ENCODE measurements at places on chromosomes 11 and 22.

DNA sequence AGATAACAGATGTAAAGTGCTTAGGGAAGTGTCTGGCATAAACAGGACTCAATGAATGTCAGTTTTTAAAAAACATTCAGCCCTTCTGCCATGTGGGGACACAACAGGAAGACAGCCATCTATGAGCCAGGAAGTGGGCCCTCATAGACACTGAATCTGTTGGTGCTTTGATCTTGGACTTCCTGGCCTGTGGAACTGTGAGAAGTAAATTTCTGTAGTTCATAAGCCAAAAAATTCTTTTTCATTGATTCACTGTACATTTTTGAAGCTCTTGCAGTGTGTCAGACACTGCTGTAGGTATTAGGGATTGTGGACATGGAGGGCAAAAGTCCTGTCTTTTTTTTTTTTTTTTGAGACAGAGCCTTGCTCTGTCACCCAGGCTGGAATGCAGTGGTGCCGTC is 188.6 kb downstream of the HIPK3 start:
- no peak for DNase-seq

- no peak for DNase-seq
Measured at GRCh38 chr11:126838779-126839178, 161.8 kb downstream of the KIRREL3 start.

DNA sequence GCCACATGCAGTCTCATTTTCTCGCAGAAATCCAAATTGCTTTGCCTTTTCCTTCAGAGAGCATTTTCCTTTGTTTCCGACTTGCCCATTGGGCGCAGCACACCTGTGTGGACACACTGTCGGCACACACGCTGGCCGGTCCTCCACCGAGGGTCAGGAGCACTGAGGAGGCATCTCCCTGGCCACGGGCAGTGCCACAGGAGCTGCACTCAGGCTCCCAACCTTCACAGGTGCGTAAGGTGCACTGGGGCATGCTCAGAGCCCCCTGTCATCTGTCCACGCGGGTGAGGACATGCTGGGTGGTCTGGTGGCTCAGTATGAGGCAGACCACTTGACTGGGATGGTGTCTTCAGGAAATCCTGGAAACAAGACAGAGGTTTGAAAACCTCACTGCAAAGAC is 779.1 kb downstream of the BRD1 start:
- DNase-seq, result no peak

- DNase-seq, result no peak
Measured at GRCh38 chr11:75107187-75107586, 10.5 kb upstream of the OR2AT4 start.

DNA sequence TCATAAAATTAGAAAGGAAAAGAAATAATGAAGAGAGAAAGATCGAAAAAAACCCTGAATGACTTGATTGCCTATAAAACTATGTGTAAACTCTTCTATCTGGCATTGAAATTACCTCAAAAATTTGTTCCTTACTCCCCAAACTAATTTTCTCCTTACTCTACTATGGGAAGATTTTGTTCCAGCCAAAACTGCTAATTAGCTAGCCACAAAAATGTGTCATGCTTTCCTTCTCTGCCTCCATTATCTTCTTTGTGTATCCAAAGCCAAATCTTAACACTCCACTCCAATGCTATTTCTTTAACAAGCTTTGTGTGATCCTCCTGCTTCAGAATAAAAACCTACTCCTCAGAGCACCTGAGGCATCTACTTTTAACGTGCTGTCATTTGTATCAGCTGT is 831.2 kb downstream of the METTL15 start:
- DNase-seq, result no peak

- DNase-seq, result no peak
Measured at GRCh38 chr11:72823105-72823804, 9.0 kb downstream of the ATG16L2 start.

DNA sequence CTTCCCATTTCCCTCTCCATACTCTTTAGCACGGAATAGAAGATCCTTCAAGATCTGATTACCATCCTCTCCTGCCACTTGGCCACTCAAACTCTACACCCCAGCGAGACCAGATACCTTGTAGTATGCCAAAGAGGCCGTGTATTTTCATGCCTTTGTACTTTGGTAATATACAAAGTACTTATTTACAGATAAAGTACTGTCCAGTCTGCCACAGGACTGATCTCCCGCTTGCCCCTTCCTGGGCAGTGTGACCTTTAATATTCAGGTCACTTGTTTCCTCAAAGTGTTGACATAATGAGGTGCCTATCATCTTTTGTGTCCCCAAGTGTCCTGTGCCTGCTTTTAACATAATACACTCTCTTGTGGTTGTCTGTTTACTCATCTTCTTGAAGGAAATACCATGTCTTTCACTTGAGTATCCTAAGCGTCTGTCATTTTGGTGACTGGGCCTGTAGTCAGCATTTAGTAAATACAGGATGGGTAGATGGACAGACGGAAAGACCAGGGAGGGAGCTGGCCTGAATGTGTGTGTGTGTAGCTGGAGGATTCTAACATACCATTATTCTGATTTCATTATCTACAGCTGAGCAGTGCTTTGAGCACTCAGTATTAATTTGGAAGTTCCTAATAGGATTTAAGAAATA is 137.4 kb downstream of the NAV2 start:
- no peak for DNase-seq

GRCh38 chr11:17001806-17002205 is 12.4 kb downstream of the PLEKHA7 start:
- DNase-seq, result no peak

GRCh38 chr11:43760902-43761301 is 80.4 kb downstream of the HSD17B12 start:
- no peak for DNase-seq

DNA sequence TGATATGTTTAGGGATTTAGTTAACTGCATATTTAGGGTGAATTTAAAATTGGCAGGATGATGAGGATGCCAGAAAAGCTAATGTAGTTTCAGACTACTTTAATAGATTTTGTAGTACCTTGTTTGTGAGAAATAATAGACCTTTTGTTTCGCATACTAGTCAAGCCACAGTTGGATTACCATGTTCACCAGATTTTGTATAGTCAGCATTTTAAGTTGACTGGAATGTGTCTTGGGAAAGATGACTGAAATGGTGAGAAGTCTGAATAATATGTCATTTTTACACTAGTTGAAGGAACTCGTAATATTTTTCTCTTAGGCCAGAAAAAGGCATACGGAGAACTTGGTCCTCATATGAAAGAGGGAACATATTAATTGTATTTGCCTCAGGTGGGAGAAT is 23.4 kb downstream of the ATM start:
- DNase-seq, result no peak

- DNase-seq, result no peak
Measured at GRCh38 chr11:75986966-75987365, 172.0 kb downstream of the UVRAG start.

DNA sequence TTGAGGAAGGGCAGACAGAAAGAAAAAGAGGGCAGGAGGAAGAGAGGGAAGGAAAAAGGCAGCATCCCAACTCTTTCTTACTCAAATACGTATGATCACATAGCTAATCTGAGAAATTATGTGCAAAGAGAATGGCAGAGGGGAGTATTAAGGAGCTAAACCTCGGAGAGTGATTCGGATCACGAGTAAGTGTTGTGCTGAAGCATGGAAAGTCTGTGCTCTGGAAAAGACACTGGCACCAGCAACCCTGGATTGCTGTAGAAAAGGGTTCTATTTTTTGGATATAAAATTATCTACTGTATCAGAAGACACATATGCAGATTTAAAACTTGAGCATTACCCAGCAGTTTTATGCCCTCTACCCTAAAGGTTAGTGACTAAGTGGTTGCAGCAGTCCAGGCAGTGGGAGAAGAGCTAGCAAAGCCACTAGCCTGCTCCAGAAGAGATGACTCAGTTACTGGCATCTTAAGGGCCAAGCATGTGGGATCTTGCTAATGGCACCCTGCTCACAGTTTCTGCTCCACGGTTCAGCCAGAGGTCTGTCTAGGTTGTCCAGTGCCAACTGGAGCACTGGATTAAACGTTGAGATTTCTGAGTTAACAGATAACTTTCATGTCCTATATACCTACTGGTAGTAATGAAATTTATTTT is 151.7 kb downstream of the SWAP70 start:
- no peak for DNase-seq

DNA sequence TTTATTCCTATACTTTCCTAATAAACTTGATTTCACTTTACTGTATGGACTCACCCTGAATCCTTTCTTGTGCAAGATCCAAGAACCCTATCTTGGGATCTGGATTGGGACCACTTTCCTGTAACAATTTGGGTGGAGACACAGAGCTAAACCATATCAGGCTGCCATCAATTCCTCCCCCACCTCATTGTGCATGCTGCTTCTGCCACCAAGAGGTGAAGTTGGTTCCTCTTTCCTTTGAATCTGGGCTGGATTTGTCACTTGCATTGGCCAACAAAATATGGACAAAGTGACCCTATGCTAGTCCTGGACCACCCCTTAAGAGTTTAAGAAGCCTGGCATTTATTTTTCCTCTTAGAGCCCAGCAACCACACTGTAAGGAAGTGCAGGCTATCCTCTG is 39.4 kb upstream of the CEP295 start:
- DNase-seq, result no peak

- no peak for DNase-seq
Measured at GRCh38 chr11:70158201-70158600, 44.9 kb upstream of the FADD start.

DNA sequence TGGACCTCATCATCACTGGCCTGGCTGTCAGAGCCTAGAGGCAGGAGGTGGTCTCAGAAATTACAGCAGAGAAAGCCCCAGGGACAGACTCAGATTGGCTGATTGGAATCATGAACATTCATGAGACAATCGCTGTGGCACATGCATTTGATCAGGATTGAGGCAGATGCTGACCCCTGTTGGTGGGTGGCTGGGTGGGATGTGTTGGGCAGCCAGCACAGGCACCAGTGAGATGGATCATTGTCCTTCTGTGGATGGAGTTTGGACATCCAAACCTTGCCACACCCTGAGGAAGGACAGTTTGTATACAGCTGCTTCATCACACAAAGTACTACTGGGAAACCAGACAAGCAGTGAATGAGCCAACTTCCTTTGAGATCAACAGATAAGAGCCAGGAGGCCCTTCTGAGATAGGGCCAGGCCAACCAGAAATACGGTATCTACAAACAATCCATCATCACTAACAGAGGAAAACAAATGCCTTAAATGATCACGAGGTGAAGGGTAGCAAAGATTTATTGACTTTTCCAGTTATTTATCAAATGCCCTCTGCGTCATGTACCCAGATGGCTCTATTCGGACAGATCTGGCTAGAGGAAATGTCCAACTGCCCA is 17.3 kb downstream of the COMMD9 start:
- DNase-seq, result no peak

GRCh38 chr11:130561441-130561881 is 113.0 kb downstream of the ADAMTS15 start:
- DNase-seq, result no peak

DNA sequence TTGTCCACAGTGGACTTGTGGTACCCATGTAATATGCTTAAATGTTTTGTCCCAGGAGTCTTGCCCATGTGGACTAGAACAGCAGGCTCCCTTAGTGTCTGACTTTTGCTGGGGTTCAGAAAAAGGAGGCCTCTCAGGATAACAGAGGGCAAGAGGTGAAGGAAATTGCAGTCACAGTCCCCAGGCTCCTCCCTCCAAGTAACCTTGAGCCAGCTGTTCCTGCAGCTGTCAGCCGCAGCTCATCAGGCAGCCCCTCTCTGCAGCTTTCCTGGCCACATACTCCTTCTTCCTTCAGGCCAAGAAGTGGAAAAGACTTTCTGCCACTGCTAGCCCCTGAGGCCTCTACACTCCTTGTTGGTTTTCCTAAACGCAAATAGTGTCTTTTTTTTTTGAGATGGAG is 6.3 kb upstream of the MYO18B start:
- no peak for DNase-seq

DNA sequence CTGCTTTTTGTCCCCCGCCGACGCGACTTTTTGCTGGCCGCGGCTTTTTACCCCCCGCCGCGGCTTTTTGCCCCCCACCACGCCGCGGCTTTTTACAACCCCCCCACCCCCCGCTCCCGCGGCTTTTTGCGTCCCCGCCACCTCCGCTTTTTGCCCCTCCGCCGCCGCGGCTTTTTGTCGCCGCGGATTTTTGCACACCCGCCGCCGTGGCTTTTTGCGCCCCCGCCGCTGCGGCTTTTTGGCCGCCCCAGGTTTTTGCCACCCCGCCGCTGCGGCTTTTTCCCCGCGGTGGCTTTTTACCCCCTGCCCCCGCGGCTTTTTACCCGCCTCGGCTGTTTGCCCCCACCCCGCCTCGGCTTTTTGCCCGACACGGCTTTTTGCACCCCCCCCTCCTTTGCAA is 205.5 kb downstream of the CCT8L2 start:
- DNase-seq, result no peak

DNA sequence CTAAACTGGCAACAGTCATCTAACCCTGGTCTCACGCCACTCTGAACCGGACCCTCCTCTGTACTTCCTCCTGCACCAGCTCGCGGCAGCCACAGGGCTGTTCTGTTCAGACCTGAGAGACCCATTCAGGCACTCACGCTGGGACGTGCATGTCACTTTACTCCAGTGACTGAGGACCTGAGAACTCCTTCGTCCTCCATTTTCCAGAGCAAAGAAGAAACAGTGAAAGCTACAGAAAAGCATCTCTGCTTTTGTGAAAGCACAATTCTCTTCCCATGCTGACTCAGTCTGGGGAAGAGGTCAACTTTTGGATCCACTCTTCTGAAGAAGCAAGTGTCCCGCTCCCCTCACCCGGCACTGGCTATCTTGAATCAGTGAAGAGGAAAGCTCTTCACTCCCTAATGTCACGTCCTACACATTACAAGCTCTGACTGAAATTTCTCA is 24.5 kb downstream of the PISD start:
- no peak for DNase-seq

DNA sequence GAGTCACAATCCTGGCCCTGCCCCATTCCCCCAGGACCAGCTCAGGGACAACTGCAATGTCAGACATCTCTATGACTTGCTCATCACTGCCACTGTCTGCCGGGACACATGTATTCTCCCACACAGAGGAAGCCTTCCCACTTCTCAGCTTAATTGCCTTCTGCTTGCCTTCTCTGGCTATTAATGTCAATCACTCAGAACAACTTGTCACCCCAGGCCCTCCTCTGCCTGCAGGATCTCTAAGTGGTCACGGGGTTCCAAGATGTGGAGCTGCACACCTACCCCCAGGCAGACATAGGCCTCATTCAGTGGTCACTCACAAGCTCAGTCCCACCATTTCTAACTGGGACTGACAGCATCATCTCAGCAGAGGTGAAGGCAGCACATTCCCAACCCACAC is 15.1 kb downstream of the PLEKHA7 start:
- no peak for DNase-seq

DNA sequence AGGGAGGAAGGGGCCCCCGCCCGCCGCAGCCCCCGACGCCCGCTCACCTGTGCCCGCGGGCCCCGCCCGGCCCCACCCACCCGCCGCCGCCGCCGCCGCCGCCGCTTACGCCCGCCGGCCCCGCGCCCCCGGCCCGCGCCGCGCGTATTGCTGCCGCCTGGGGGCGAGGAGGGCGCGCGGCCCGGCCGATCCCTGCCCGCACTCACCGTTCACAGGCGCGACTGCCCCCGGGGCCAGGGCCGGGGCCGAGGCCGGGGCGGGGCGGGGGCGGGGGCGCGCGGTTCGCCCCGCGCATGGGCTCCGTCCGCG is 212 bp downstream of the HRAS start:
- DNase-seq, result no peak
